ENCODE measurements at places on chromosomes 2 and 18. TPM values are rescaled to one million over a fixed set of nuclear protein-coding genes. Genes with fewer than 3 reads are reported as not detected.

Gene CRYBA2
- not detected for total RNA-seq

Gene NT5DC4
- not detected for total RNA-seq

Gene ALLC
- 0.57 TPM for total RNA-seq

Gene MRPL33
- total RNA-seq, result 242 TPM

Gene LRP2
- 0.42 TPM for total RNA-seq

Gene KCNS3
- total RNA-seq, result 3.1 TPM

Gene MYO7B
- 0.29 TPM for total RNA-seq

Gene ITGA4
- 1.4 TPM for total RNA-seq

Gene TTC32
- total RNA-seq, result 8.7 TPM

Measured in right cardiac atrium (tissue), 5 donors.